ENCODE measurements at places on chromosomes 6 and 20.

- no peak for DNase-seq
These were observed 296.5 kb downstream of the SMOC2 start for GRCh38 chr6:168737481-168737880.

DNA sequence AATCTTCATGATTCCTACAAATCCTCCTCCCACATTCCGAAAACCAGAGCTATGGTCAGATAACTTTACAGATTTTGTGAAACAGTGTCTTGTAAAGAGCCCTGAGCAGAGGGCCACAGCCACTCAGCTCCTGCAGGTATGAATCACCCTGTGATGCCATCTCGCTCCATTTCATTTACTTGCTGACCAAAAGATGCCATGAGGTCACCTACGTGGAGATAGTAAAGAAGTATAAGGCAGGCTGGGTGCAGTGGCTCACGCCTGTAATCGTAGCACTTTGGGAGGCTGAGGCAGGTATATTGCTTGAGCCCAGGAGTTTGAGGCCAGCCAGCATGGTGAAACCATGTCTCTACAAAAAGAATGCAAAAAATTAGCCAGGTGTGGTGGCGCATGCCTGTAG is 30.9 kb downstream of the STK4 start:
- no peak for DNase-seq

- no peak for DNase-seq
These were observed 112.9 kb downstream of the TRERF1 start for GRCh38 chr6:42338744-42339222.

DNA sequence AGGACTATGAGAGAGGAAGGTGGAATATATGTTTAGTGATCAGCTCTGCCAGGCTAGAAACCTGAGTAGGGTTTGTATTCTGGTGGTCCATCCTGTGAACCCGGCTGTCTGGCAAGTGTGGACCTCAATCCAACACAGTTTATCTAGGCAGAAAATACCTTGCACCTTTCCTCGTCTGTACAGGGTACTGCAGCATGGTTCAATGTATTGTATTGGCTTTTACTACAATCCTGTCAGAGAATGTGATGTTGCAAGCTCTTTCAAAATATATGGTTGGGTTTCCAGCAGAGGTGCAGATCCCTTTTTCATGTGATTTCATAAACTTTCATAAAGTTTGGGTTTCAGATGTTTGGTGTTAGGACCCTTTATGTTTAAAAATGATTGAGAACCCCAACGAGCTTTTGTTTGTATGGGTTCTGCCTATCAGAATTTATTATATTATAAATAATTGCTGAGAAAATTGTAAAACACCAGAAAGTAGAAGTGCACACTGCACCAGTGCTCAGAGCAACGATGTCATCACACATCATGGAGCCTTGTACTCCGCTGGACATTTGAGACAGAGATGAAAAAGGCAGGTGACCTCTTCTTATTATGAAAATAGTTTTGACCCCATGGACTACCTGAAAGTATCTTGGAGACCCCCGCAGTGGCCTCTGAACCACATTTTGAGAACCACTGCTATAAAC is 106.6 kb downstream of the RTN4IP1 start:
- no peak for DNase-seq

DNA sequence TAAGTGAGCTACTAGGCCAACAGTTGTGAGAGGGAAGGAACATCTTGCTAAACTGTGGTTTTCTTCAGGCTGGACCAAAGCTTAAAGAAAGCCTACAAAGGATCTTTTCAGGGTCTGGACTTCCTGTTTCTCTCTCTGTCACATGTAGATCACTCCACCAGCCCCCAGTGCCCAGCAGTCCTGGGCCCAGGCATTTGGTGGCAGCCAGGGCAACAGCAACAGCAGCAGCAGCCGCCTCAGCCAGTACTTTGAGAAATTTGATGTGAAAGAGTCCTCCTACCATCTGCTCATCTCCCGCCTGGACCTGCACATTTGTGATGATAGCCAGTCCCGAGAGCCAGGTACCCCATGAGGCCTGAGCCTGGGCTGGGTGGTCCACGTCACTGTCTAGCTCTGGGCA is 44.1 kb downstream of the BLTP3A start:
- no peak for DNase-seq

GRCh38 chr6:167094436-167094819 is 28.5 kb upstream of the CCR6 start:
- DNase-seq = no peak

- DNase-seq = no peak
These were observed 31.2 kb upstream of the SPTLC3 start for GRCh38 chr20:12977328-12978125.

GRCh38 chr20:10453241-10453640 is 18.1 kb downstream of the SLX4IP start:
- DNase-seq = no peak

GRCh38 chr6:34912715-34913464 is 23.8 kb downstream of the ANKS1A start:
- no peak for DNase-seq

DNA sequence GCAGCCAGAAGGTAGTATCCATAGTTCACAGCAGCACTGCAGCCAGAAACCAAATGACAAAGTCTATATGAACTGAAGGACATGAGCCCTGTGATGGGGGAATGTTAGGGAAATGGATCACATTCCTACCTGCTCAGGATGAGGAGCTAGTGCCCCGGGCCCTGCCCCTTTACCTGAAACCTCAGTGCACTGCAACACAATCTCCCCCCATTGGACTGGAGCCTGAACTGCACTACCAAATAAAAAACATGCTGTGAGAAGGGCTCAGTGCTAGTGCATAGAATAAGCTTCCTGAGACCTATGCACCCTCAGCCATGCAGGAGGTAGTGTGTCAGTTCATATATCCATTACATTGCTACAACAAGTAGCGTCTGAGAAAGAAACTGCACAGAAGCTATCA is 477.8 kb downstream of the HACE1 start:
- DNase-seq = no peak

DNA sequence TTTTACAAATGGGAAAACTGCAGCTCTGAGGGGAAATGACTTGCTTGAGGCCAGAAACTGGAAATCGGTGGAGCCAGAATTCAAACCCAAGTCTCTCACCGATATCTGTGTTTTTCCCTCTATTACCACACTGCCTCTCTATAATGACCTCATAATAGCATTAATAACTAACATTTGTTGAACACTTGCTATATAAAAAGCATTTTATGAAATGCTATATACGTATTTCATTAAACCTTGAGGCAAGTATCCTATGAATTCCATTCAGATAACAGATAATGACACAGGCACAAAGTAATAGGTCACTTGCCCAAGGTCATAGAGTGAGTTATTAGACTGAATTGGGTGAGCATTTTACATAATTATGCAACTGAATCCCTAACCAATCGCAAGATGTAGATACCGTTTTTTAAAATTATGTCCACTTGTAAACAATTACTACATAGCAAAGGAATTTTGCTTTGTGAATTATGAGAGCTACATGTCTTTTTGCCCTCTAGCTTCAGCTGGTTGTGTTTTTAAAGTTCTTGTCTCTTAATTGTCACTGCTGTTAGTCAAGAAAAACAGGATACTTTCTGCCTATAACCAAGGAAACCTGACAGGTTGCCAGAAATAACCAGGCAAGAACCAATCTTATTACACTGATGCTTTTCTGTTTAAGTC is 4.7 kb downstream of the DSN1 start:
- no peak for DNase-seq

DNA sequence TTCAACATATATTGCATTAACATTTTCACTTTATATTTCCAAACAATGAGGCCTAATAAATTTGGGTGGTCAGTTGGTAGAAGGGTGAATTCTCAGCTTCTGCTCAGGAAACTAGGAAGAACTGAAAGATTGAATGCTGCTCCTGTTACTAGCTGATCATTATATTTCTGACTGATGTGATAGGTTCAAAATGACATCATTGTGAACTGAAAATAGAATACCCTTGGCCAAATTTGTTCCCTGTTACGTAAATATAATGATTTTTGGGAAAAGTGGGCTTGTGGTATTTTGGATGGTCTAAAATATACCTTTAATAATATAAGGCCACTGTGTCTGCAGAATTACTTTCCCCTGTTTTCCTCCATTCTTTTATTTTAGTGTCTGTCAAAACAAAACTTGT is 2.8 kb downstream of the UST start:
- DNase-seq = no peak

GRCh38 chr20:16035576-16035975 is 537.7 kb downstream of the KIF16B start:
- DNase-seq = no peak

DNA sequence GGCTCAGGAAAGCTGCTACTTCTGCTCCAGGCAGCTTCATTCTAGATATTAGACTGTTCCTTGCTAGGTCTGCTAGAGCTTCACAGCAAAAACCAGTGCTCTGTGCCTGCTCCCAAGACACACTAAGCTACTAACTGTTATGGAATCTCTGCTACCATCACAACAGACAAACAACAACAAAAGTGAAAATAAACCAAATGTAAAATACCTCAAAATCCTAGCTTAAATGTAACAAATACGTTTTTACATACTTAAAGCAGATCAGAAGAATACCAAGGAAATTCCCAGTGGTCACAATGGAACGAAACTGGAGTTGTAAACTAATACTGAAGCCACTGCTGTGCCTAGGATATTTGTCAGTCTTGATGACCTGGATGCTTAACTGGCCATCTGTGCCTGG is 84.6 kb upstream of the EZR start:
- no peak for DNase-seq

DNA sequence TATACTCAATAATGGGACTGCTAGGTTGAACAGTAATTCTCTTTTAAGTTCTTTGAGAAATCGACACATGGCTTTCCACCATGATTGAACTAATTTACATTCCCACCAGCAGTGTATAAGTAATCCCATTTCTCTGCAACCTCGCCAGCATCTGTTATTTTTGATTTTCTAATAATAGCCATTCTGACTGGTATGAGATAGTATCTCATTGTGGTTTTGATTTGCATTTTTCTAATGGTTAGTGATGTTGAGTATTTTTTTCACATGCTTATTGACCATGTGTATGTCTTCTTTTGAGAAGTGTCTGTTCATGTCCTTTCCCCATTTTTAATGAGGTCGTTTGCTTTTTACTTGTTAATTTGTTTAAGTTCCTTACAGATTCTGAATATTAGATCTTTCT is 66.5 kb downstream of the STK4 start:
- DNase-seq = no peak

- no peak for DNase-seq
These were observed 161.4 kb downstream of the FOXC1 start for GRCh38 chr6:1770968-1771723.

DNA sequence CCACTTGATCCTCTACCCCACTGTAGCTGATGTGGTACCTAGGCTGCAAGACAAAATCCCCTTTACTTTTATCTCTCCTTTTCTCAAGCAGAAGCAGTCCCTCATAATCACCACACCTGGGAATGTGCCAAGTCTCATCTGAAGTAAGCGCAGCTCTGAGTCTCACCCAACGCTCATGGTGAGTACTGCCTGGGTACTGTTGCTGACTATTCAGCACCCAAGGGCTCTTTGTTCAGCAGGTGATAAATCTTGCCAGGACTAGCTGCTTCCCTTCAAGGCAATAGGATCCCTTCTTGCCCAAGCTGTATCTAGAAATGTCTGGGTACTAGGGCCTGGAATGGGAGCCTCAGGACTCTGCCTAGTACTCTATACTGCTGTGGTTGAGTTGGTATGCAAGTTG is 70.9 kb downstream of the GCLC start:
- no peak for DNase-seq

DNA sequence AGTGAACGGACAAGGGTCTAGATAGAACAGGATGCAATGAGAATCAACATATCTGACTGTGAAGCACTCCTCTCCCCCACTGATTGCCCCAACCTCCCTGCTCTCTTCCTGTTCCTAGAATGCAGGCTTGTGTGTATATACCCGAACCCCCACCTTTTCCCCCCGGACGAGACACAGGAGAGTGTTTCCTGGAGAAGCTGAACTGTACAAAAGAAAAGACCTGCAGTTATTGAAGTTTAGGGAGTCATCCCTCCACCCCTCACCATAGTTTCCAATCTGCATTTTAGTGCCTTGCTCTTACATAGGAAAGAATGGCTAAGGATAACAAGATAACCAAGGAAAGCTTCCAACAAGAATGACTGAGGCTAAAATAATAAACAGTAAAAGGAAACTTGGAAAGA is 55.5 kb upstream of the PDE10A start:
- no peak for DNase-seq

GRCh38 chr6:17057322-17057721 is 44.5 kb upstream of the STMND1 start:
- no peak for DNase-seq

GRCh38 chr6:36840432-36841403 is 1.5 kb upstream of the CPNE5 start:
- no peak for DNase-seq

DNA sequence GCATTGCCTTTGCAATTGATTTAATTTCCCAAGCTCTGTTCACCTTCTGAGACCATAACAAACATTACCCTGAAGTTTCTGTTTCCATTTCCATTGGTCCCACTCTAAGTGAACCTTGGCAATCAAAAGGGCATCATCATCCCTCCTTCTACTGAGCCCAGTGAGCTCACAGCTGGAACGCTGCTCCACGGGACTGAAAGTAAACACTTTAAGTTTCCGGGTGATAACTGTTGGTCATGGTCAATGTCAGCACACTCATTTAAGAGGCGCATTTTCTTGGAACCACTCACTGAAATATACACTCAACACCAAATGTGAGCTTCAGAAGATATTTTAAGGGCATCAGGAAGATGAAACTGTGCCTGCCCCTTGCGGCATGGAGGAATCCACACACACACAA is 37.1 kb upstream of the RPS6KA2 start:
- no peak for DNase-seq

GRCh38 chr6:34246563-34247391 is 2.0 kb downstream of the SMIM29 start:
- DNase-seq = peak; percentile 89

- no peak for DNase-seq
These were observed 8.8 kb downstream of the DDRGK1 start for GRCh38 chr20:3195590-3196237.

DNA sequence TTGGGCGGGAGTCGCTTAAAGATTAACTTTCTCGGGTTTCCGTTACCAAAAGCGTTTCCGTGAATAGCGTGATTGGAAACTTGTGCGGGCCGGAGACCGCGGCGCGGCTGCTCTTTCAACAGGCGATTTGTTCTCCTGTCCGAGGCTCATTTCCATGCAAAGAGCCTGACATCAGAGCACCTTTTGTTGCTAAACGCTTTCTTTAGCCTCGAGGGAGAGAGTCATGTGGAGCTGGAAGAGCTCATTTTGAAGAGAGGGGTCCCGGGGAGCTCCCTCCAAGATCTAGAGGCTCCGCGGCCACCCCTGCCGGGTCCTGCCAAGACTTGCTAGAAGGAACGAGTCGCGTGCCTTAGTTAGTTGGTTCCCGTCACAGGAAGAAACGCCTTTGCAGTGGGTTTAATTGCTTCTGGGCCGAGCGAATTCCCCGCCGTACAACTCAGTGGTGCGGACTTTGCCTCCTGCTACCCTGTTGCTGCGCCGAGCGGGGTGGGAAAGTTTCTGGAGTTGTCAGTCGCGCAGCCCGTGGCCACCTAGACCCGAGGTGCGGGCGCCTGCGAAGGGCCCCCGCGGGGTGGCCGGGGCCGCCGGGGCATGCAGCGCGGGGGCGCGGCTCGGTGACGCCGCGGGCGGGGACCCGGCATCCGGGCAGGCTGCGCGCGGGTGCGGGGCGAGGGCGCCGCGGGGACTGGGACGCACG is at the start of gene SASH1:
Gene SASH1, plus strand, starts transcription at position 489 of the 697 bp plus-strand sequence. CDS start 230 bp downstream, outside the sequence.
- peak; percentile 68 for DNase-seq

GRCh38 chr6:107103082-107103481 is 12.2 kb downstream of the BEND3 start:
- no peak for DNase-seq

- DNase-seq = no peak
These were observed 31.9 kb upstream of the SIRPA start for GRCh38 chr20:1863296-1863695.

- no peak for DNase-seq
These were observed 115.2 kb downstream of the PSMB1 start for GRCh38 chr6:170437719-170438401.
